ENCODE measurements at places on chromosomes 16 and 17.

GRCh38 chr16:23082161-23082788 lies 67.0 kb downstream of the USP31 start:
- no peak for DNase-seq

DNA sequence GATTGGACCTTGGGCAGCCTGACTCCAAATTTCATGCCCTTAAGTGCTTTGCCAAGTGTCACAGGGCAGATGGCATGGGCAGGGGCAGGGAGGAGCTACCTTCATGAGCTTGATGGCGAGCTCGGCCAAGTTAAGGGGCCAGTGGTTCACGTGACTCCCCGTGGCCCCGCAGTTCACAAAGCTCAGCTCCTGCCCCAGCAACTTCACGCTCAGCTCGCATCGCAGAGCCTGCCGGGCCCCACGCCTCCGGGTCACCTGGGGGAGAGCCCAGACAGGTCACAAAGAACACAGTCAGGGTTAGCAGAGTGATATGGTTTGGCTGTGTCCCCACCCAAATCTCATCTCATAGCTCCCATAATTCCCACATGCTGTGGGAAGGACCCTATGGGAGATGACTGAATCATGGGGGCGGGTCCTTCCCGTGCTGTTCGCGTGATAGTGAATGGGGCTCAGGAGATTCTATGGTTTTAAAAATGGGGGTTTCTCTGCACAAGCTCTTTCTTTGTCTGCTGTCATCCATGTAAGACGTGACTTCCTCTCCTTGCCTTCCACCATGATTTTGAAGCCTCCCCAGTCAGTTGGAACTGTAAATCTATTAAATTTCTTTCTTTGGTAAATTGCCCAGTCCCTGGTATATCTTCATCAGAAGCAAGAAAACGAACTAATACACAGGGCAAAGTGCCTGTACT lies 108.1 kb downstream of the LITAF start:
- DNase-seq: peak; percentile 62

DNA sequence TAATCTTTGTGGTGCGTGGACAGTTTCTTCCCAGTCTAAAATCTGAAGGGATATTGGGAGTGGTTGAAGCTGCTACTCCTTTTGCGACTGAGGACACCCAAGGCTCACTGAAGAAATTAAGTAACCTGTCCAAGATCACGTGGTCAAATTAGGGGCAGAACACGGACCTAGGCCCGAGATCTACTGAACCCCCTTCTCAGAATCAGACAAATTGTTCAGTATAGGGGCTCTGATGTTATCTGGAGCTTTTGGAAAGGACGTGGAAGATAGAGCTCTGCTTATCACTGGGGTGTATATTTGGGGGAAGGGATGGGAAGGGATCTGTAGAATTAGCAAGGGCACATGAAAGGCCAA lies 857 bp downstream of the TANGO6 start:
- DNase-seq: no peak

DNA sequence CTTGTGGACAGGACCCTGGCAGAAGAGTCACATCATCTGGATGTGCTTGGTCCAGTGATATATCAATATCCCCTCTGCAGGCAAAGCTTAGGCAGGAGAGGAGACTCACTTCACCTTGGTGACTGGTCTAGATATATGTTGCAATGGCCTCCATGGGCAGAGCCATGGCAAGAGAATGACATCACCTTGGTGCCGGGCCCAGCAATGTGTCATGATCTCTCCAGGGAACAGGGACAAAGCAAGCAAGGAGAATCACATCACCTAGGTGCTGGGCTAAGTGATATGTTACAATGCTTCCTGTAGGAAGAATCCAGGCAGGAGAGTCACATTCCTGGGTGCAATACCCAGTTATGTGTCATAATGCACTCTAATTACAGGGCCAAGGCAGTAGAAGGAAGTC lies 2106.2 kb downstream of the TP53TG3F start:
- no peak for DNase-seq

GRCh38 chr17:48613862-48614694 lies 1.0 kb downstream of the HOXB8 start:
- DNase-seq: no peak

DNA sequence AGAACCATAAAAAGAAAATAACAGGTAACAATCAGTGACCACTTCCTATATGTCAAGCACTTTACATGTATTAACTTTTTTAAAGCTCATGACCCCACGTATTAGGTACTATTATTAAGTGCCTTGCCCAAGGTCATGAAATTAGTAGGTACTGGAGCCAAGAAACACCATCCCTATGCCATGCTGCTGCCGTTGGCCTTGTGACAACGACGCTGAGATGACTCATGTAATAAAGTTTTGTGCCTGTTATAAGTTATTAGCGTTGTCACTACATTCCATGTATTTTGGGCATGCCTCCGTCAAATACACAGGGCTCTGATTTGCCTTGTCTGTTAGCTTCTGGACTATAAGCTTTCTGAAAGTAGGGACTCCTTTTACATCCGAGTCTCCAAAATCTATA lies 1.4 kb downstream of the BBS2 start:
- no peak for DNase-seq

DNA sequence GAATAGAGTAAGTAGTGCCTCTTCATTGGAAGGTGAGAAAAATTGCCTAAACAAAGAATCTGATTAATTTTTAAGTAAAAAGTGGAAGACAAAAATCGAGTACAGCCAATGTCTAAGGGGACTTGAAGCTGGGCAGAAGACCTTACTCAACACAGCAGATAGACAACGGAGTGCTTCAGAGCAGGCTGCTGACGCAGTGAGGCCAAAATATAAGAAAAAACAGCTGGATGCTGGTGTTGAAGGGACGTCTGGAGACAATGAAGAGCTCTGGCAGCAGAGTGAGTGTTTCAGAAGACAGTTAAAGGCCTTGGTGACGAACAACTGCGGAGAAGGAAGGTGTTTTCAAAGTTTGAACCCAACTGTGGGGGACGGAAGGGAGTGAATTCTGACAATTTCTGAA lies 169.8 kb downstream of the MRTFB start:
- DNase-seq: no peak

- no peak for DNase-seq
These were observed 146.1 kb upstream of the ZNF267 start for GRCh38 chr16:31727553-31727952.

GRCh38 chr17:78991906-78992532 lies 12.3 kb upstream of the LGALS3BP start:
- DNase-seq: peak; percentile 38

DNA sequence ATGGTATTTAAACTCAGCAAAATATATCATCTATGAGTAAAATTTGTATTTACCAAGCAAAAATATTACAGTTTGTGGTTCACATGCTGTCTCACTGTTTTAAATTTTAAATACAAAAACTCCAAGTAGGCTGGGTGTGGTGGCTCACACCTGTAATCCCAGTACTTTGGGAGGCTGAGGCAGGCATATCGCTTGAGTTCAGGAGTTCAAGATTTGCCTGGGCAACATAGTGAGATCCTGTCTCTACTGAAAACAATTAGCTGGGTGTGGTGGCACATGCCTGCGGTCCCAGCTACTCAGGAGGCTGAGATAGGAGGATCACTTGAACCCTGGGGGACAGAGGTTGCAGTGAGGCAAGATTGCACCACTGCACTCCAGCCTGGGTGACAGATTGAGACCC lies 37.3 kb downstream of the MAPT start:
- no peak for DNase-seq

GRCh38 chr17:983921-984320 lies 4.3 kb upstream of the NXN start:
- DNase-seq: no peak

- no peak for DNase-seq
These were observed 8.4 kb downstream of the CES1 start for GRCh38 chr16:55824473-55825000.

GRCh38 chr16:49788986-49789385 lies 66.9 kb downstream of the ZNF423 start:
- DNase-seq: no peak

GRCh38 chr16:84999857-85000480 lies 11.4 kb downstream of the ZDHHC7 start:
- peak; percentile 31 for DNase-seq

Measured in aorta (tissue), 5 donors.